Islet precursor cell (in vitro differentiated cells): ENCODE measurements at places on chromosomes 2 and 18.

GRCh38 chr18:63168287-63168686 is 151.3 kb downstream of the BCL2 start:
- DNase-seq: peak; percentile 22

- DNase-seq: peak; percentile 29
Measured at GRCh38 chr2:45806563-45807358, 155.3 kb downstream of the PRKCE start.

GRCh38 chr2:241902357-241902991 is 32.9 kb downstream of the RTP5 start:
- peak; percentile 55 for DNase-seq

DNA sequence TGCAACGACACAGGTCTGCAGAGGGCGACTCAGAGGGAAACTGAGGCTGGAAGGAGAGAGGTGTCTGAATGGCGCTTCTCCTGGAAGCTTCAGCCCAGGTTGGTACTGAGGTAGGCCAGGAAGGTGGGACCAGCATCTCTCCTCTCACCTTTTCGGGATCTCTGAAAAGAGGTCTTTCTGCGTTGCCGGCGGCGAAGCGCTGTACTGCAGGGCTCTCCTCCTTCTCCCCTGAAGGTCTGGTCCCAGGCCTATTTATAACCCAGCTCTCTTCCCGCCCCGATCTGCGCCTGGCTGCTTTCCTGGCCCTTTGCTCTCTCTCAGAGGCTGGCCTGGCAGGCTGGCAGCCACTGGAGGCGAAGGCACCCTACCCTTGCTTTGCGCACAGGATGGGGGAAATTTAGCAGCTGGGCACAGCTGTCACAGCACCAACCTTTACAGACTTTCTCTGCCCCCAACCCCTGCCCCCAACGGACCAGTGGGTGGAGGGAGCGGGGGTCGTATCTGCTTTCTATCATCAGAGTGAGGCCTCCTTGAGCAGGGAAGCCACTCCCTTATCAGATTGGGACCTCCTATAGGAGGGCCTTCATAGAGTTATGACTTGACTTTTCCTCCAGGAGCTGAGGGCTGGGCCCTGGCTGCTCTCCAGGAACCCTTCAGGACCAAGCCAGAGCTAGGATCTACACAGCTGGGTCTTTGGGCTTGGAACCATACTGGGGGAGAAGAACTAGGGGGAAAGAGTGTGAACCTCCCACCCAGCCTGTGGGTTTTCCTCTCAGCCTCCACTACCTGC is 1.1 kb downstream of the DYSF start:
- DNase-seq: peak; percentile 69

DNA sequence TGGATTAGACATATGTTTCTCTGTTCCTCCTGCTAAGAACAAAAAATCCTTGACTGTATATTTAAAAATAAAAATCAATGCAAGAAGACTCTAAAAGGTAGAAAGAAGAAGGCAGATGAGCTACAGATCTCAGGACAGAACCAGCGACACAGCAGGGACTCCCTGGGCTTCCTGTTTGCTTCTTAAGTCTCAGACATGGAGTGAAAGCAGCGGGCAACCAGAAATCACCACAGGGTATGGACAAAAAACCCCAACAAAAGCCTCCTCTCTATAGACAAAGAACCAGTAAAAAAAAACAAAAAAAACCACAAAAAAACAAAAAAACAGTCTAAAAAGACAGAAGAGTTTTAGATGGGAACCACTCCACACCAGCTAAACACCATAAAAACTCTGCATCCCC is 971.0 kb upstream of the GYPC start:
- no peak for DNase-seq
